Activated naive CD8-positive, alpha-beta T cell treated with anti-CD3 and anti-CD28 coated beads, Interleukin-2, amount 50 U/mL, for 16 hours (primary cell): ENCODE measurements at places on chromosomes 4 and X.

DNA sequence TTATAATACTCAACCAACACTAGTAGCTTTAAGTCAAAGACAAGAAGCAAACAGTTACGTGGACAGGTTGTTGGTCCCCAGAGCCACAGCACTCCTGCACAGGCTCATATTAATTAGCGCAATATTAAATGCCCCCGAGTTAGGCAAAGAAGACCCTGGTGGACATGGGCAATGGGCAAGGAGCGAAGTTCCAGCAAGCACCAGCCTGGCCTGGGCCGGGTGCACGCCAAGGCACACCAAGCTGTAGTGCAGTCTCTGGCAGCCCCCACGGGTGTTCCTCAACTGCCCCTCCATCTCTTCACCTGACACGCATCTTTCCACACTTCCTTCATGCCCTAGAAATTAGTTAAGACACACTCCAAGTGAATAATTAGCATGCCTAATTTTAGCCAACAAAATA lies 20.1 kb downstream of the FAT1 start:
- DNase-seq = no peak

- no peak for DNase-seq
Measured at GRCh38 chrX:11409957-11410356, 116.7 kb downstream of the AMELX start.

GRCh38 chrX:151896734-151897474 lies 15.8 kb upstream of the MAGEA4 start:
- no peak for DNase-seq

GRCh38 chrX:150526692-150527091 lies 41.7 kb upstream of the MTM1 start:
- no peak for DNase-seq

DNA sequence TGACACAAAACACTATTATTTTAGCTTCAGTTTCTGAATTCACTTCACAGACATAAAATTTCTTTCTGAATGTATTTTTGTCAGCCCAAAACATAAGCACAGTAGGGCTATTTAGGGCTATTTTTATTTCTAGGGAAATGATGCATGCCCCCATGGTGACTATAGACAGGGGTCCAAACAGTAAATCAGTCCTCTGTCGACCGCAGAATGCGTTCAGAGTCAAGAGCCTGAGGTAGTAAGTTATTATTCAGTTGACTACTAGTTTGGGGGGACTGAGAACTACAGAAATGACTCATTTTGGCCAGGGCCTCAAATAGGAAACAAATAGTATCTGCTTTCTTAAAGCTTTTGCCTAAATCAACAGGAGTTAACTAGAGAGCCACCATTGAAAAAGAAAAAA lies 414.4 kb downstream of the AFF2 start:
- no peak for DNase-seq

- no peak for DNase-seq
Measured at GRCh38 chr4:107888237-107888636, 43.1 kb upstream of the CYP2U1 start.

- DNase-seq = no peak
Measured at GRCh38 chr4:83259586-83259985, 25.0 kb downstream of the COQ2 start.

- DNase-seq = no peak
Measured at GRCh38 chr4:109547394-109547793, 12.7 kb upstream of the MCUB start.

GRCh38 chr4:44425614-44426208 lies 22.9 kb downstream of the KCTD8 start:
- no peak for DNase-seq

- no peak for DNase-seq
Measured at GRCh38 chrX:153927672-153927921, 1.5 kb upstream of the ARHGAP4 start.

DNA sequence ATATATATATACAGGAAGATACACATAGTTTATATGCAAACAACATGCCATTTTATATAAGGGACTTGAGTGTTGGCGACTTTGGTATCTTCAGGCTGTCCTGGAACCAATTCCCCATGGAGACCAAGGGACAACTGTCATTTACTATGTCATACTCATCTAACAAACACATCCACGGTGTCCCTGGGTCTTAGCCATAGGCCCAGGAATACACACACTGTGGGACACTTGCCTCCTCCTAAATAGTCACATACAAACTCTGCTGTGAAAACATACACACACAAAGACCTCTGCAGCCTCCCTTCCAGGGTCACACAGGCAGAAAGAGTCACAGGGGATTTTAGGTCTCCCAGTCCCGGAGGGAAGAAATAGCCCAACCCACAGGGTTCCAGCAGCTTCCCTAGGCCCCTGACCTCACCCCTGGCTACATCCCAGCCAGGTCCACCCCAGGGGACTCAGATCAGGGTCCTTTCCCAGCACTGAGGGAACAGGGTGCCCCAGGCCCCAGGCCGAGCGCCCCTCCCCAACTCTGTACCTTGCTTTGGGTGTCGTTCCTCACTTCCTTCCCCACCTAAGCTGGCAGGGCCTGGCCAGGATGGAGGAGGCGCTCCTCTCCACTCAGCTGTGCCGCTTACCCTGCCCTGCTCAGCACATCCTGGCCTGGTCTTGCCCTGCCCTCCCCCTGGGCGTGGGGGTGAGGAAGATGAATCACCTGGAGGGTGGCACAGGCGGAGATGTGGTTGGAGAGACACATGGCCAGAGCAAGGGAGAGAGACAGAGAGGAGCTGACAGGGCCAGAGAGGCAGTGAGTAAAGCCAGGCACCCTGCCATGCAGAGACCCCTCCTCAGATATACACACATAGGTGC lies 21.8 kb downstream of the FGD1 start:
- no peak for DNase-seq

DNA sequence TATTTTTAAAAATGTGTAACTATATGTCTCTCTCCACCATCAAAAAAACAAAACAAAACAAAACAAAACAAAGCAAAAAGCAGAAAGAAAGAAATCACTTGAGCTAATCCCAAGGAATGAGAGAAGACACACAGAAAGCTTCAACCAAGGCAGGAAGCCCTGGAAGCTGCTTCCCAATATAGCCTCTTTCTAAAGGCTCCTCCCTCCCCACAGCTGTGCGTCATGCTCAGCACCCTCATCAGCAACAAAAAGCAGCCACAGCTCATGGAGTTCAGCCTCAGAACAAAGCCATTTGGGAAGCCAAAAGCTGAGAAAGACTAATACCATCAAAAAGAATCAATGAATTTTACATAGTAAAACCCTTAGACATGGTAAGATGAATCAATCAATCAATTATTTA lies 501.6 kb upstream of the SMIM31 start:
- DNase-seq = no peak

- DNase-seq = no peak
Measured at GRCh38 chr4:35124106-35124505, 1120.2 kb downstream of the ARAP2 start.

DNA sequence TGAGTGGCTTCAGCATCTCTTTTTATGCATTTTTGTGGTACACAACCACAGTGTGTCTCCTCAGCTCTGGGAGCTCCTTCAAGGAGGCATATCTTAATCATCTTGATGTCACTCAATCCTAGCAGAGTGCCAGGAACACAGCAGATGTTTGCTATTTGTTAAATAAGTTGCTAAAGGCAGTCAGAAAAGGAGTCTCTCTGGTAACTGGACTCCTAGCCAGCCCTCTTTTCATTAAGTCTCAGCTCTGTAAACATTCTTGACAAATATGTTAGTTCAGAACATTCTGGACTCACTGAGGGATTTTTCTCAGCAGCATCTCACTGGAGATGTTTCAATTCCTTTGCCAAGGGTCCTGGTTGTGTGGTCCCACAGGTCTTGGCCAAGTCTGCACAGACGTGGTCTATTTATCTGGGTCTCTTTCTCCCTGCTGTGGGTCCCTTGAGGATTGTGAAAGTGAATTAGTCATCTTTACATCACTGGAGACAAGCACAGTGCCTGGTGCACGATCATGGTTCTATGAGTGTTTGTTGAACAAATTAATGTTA lies 20.3 kb upstream of the FAM9C start:
- DNase-seq = no peak

DNA sequence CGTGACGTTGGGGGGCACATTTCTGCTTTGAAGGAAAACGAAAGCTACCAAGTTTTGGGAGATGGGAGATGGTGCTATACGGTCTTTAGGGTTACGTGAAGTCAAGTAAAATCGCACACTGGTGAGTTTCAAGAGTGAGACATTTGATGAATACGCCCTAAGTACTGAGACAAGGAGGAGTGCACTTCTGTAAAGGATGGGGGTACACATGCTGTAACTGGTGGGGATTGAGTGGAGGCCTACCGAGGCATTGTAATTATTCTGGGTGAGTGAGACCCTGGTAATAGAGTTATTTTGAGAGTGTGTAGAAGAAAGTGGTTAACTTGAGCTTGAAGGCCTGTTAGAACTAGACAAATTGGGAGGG lies 536 bp downstream of the SH3BGRL start:
- DNase-seq = no peak

GRCh38 chr4:38396091-38396490 lies 267.9 kb upstream of the KLF3 start:
- DNase-seq = no peak

DNA sequence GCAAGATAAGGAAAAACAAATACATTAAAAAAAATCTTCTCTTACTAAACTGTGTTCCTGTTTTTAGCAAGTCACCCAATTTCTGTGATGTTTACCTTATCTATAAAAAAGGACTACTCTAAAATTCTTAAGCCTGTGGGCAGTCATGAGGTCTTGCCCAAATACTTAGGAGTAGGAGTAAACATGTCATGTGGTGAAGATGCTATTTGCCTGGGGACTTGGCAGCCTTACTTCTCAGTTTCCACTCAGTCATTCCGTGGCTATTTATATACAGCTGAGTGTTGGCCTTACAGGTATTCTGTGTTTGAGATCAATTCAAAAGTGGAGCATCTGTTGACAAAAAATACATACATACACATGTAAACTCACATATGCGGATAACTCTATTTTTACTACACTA lies 89.9 kb upstream of the TLR2 start:
- no peak for DNase-seq

GRCh38 chr4:41360214-41360920 lies 103.6 kb downstream of the UCHL1 start:
- DNase-seq = no peak

GRCh38 chr4:84899616-84900015 lies 66.9 kb downstream of the WDFY3 start:
- DNase-seq = no peak
